ENCODE measurements at places on chromosomes 4 and X.

- no peak for DNase-seq
Measured at GRCh38 chr4:80465238-80465637, 129.7 kb downstream of the CFAP299 start.

DNA sequence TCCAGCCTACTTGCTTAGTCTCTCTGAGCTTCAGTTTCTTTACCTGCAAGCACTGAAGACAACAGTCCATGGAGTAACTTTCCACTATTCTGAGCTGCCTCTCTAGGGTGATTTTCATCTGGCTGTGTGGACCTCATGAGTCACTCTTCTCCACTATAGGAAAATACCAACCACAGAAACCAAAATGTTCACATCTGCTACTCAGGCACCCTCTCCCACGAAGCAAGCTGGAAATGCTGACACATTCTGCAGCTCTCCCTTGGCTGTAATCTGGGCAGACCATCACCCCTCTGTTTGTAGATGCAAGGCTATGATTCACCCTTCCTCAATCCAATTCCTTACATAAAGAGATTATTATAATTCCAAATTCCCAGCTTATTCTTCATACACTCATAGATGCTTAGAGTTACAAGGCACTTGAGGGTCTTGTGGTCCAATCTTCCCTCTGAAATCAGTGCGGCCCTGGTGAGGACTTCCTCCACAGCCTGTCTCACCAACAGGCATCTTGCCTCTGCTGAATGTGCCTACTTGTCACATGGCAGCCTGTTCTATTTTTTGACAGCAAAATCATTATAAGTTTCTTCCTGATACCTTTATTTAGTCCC, 97.0 kb upstream of the LNX1 start:
- DNase-seq, result no peak

DNA sequence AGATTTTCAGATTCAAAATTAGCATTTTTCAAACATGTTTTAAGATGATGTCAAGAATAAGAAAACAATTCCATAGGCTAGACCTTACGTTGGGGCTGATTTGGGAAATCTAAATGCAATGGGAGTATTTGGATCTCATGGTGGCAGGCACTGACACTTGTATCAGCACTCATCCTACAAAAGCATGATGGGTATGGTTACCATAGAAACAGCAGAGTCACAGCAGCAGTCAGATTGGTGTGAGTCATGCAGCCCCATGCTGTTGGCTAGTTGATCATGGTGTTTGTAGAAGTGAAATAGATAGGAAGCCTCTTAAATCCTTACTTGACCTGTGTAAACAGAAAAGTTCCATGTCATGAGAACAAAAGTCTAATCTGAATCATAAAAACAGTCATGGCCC, 1637.3 kb upstream of the PABPC4L start:
- DNase-seq, result no peak

GRCh38 chr4:136831553-136831952, 700.7 kb downstream of the PCDH18 start:
- DNase-seq, result no peak

DNA sequence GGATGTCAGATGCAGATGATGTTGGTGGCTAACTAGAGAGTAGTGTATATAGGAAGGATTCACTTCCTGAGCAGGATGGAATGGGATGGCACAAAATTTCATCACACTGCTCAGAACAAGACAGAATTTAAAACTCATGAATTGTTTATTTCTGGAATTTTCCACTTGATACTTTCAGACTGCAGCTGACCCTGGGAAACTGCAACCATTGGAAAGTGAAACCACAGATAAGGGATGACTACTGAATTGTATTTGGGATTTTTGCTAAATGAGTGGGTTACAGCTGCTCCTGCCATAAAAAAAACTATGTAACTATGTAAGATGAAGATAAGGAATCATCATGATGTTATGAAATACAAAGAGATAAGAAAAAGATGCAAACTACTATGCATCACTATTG, 51.4 kb downstream of the NPY5R start:
- no peak for DNase-seq

- no peak for DNase-seq
Measured at GRCh38 chrX:5957506-5957905, 271.2 kb downstream of the NLGN4X start.

Data from Karpas-422 (cell line).